ENCODE measurements at places on chromosomes 6 and 20.

GRCh38 chr6:14664112-14664601, 546.6 kb downstream of the CD83 start:
- DNase-seq: no peak

GRCh38 chr6:157013649-157014304, 236.6 kb downstream of the ARID1B start:
- DNase-seq: no peak

GRCh38 chr6:88536071-88536625, 370.0 kb upstream of the CNR1 start:
- no peak for DNase-seq

DNA sequence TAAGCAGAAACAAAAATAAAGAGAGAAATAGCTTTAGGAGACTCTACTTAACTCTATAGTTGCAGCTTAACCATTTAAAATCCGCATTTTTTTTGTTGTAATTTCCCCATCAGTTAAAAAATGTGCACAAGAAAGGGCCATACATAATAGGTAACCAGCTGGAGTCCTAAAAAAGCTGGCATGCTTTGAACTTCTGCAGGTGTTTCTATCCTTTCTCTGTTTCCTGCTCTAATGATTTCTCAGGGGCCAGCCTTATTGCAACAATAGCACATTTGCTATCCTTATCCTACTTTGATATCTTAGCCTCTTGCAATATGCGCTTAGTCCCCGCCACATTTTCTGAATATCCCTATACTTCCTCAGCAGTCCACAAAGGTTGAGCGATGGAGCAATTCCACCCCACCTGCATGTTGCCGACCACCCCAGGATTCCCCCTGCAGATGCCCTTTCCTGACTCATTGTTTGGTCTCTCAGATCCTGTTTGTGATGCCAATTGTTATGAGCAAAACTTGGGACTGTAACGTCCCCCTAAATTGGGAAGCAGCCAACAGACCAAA, 48.5 kb downstream of the TRIM27 start:
- no peak for DNase-seq

DNA sequence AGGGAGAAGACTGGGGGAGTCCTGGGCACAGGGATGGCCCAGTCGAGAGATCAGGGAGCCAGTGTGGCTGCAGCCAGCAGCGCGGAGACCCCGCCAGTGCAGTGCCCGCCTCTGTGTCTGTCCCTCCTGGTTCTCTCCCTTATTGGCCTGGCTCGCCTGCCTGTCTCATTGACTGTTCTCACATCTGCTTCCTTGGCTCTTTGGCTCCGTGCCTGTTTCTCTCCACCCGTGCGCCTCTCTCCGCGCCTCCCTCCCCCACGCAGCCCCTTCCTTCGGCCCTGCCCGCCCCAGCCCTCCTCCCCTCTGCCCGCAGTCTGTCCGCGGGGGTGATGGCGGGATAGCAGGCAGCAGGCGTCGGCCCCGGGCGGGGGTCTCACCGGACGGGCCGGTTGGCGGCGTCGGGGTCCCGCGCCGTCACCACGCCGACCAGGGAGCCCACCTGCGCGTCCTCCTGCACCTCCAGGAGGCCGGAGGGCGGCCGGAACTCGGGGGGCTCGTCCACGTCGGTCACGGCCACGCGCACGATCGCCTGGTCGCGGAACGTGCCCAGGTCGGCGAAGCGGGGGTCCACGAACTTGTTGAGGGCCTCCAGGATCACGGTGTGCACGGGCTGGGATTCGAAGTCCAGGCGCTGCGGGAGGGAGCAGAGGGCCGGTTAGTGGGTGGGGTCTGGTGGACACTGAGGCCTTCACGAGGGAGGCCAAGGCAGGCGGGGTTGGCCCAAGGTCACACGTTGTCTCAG, 92.0 kb downstream of the CD40 start:
- DNase-seq: no peak

GRCh38 chr20:61762167-61762710, 303.4 kb downstream of the TAF4 start:
- no peak for DNase-seq

- peak; percentile 40 for DNase-seq
Observed at GRCh38 chr20:49394264-49394663, 88.2 kb downstream of the KCNB1 start.

DNA sequence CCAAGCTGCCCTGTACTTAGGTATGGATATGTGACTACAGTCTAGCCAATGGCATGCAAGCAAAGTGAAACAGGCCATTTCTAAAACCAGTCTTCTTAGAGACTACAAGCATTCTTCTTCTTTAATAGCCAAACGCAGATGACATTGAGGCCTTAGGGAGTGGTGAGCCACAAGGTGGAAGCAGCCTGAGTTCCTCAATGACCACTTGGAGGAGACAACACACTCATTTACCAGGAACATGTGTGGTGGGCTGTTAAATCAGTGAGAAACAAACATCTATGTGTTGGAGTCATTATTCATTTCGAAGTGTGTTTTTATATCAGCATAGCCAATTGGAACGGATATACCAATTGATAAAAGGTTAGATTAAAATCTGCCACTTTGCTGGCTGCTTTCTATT, 122.0 kb downstream of the GFRAL start:
- no peak for DNase-seq

- peak; percentile 78 for DNase-seq
Observed at GRCh38 chr6:1554476-1555310, 55.0 kb upstream of the FOXC1 start.

GRCh38 chr6:170189236-170189635, 101.6 kb downstream of the DLL1 start:
- DNase-seq: no peak

DNA sequence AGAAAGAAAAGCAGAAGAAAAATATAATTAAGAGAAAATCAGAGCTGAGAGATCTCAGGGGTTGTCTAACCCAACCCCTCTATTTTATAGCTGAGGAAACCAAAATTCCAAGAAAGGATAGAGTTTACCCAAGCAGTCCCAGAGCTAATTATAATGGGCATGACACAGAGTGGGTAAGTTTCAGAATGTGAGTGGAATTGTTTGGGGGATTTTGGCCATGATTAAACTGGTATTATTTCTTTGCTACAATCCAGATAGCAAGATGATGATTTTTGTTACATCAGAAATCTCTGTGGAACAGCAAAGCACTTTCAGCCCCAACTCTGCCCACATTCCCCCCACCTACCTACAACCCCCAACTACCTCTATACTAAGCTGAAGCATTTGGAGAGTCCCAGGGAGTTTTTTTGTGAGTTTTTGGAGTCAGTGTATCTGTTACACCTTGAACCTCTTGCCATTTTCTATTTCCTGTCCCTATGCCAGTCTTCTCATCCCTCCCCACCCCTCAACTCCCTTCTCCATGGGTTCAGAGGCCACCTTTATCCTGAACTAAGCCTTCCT, 24.7 kb downstream of the POFUT1 start:
- DNase-seq: no peak

GRCh38 chr20:64055893-64056638, 6.6 kb upstream of the SOX18 start:
- no peak for DNase-seq

- peak; percentile 61 for DNase-seq
Observed at GRCh38 chr6:121771937-121772720, 336.7 kb downstream of the GJA1 start.

GRCh38 chr6:132902901-132903300, 88.5 kb downstream of the RPS12 start:
- peak; percentile 38 for DNase-seq

DNA sequence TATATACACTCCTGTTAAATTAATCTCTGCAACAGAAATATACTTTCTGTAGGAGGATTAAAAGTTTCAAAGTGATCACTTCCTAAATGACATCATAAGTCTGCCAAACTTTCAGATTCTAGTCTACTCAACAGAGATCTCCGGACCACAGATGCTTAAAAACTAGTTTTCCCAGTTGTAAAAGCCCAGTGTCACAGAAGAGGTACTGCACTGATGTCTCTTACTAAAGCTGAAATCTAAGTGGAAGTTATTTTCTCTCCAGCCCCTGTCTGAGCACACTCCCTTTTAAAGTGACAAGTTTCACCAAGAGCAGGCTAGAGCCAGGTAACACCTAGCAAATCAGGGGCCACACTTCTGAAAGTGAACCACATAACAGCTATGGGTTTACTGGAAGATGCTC, 71.6 kb upstream of the DST start:
- DNase-seq: no peak

GRCh38 chr6:118719351-118720124, 68.1 kb upstream of the CEP85L start:
- DNase-seq: no peak

- no peak for DNase-seq
Observed at GRCh38 chr20:44460795-44461141, 14.9 kb upstream of the TTPAL start.

DNA sequence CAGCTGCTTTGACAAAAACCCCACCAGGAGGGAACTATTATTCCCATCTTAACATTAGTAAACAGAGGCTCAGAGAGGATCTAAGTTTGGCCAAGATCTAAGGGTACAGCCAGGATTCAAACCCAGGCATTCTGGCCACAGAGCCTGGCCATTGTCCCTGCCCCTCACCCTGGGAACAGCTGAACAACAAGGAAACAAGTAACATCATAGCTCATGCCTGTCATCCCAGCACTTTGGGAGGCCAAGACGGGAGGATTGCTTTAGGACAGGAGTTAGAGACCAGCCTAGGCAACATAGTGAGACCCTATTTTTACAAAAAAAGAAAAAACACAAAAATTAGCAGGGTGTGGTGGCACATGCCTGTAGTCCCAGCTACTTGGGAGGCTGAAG, 27.5 kb downstream of the TOX2 start:
- no peak for DNase-seq

- no peak for DNase-seq
Observed at GRCh38 chr6:168640181-168640580, 199.2 kb downstream of the SMOC2 start.

GRCh38 chr20:21739161-21739560, 33.7 kb downstream of the PAX1 start:
- DNase-seq: no peak

- no peak for DNase-seq
Observed at GRCh38 chr6:123551939-123552707, 84.6 kb downstream of the TRDN start.

- DNase-seq: no peak
Observed at GRCh38 chr20:32674362-32674789, 635 bp upstream of the C20orf203 start.

DNA sequence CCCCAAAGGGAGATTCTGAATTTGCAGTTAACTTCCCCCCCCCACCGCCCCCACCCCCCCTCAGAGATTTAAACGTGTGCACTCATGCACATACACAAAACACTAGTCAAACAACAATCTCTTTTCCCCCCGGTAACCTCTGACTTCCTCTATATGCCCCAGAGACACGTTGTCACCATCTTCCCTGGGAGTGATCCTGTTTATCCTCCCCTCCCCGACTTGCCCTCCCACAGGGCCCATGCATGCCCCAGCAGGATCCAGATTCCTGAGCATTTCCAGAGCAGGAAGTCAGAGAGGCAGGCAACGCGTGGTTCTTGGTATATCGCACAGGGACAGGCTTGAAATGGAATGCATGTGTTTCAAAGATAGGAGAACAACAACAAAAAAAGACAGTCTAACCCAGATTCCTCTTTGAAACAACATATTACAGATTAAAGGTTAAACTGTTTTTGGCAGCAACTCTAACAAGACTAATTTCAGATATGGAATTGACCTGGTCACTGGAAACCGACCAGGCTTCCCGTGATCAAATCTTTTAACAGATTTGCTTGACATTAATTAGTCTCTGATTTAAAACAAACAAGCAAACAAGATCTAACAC, 1.3 kb downstream of the BLCAP start:
- DNase-seq: no peak

DNA sequence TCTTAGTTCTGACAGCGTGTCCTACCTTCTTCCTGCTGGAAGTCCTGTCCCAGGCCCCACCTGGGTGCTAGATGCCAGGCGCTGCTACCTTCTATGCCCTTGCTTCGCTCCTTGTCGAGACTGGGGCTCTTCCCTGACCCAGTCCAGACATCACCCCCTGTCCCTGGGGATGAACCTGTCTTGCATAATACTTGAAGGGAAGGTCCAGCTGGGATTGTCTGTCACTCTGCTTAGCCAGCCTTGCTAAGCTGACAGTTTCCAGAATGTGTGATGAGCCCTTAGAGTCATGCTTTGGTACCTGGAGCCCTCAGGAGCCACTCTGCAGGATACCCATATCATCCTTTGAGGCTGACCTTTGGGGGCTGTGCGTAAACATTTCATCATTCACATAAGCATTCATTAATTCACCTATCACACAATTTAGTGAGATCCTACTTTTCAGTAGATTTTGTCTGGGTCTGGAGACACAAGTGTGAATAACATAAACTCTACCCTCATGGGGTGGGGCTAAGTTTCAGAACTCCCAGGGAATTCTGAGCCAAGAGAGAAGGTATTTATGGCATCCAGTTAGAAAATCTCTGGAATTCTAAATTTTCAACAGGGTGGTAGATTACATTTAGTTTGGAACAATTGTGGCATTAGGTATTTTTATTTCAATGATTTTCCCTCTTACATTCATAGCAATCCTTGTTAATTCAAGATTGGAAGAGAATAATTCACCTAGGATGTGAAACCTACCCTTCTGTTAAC, 151.1 kb upstream of the HDAC2 start:
- no peak for DNase-seq

DNA sequence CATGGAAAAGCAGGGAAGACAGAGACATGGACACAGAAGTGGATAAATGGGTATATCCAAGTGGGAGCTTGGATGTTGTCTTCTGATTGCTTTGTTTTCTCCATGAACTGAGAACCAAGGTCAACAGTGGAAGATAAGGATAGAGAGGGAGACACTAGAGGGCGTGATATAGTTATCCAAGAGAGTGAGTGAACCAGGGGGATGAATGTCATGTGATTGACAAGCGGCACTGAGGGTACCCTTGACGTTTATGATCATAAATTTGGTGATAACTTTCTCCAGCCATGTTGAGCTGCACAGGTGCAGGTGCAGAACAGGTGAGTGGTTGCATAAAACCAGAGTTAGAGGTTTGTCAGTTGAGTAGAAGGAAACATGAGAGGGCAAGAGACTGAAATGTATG, 20.7 kb downstream of the EBF4 start:
- DNase-seq: no peak

DNA sequence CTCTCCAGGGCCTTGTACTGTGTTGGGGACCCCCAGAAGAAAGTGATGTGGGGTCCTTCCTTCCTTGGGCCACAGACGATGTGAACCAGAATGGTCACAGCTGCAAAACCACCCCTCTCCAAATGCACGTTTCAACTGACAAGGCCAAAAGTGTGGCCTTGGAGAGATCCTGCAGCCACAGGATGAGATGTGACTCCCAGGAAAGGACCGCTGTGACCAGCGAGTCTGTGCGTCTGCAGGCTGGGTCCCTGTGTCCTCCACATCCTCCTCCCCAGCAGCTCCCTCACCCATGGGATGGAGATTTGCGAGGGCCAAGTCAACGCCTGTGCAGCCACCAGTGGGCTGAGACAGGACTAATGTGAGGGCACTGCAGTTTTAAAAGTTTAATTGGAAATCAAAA, 247.0 kb downstream of the ERMARD start:
- no peak for DNase-seq

Data from muscle of back (tissue), 13 donors.